ENCODE measurements at places on chromosomes 7 and 10.

DNA sequence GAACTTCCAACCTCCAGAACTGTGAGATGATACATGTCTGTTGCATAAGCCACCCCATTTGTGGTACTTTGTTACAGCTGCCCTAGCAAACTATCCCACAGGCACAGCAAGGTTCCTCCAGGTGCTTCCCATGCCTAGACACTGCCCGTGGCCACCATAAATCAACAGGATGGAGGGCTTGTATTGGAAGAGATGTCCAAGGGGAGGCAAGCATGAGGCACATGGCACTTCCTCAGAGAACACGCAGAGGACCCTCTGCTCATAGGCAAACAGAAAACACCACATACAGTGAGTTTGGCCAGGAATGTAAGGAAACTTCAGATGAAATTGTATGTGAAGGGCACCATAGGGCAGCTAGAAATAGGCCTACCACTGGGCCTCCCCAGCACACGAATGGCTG is 291.1 kb downstream of the GRID1 start:
- no peak for DNase-seq

GRCh38 chr10:120732067-120732466 is 119.1 kb upstream of the WDR11 start:
- DNase-seq: no peak

DNA sequence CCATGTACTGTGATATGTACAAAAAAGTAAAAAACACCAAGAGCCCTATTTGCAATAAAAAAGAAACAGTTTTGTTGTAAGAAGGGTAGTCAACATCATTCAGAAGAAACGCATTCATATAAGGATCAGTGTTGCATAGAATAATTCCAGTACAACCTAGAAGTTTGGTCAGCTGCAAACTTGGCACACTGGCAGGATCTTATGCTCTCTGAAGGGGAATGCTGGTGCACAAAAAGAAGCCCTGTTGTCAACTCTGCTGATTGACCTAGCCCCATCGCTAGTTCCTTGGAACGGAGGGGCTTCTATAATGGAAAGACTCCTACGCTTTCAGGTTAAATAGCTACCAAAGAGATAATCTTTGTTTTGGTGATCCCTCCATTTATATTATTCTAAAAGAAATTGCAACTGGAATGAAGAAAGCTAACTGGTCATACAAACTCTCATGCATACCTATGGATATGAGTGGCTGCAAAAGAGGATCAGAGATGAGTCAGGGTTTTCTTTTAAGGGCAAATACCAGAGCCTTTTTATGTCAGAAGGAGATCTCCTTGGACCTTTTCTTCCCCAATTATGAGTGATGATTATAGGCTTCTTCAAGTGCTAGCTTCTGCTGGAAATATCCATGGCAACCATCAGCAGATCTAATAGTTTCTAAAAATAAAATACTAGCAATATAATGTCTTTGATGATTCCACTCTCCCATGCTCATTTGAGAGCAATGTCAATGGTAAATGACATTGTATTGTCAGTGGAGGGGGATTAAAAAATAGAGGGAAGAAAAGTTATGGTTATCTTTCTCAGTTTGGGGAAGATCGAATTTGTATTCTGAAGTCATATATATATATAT is 312.4 kb upstream of the CACNA2D1 start:
- DNase-seq: no peak

DNA sequence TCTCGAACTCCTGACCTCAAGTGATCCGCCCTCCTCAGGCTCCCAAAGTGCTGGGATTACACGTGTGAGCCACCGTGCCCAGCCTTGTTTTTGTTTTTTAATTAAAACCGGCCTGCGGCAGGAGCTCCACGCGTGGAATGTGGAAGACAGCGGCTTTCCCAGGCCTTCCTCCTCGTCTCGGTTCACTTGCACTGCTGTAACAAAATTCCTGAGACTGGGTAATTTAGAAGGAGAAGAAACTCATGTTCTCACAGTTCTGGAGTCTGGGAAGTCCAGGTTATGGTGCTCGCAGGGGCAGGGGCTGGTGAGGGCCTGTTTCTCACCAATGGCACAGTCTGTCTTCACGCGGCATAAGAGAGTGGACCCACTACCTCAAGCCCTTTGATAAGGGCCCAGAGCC is 14.4 kb upstream of the CRYGN start:
- DNase-seq: no peak

- DNase-seq: no peak
Observed at GRCh38 chr7:105652359-105652993, 71.2 kb upstream of the EFCAB10 start.

GRCh38 chr10:45399113-45399512 is 25.1 kb downstream of the ALOX5 start:
- no peak for DNase-seq

DNA sequence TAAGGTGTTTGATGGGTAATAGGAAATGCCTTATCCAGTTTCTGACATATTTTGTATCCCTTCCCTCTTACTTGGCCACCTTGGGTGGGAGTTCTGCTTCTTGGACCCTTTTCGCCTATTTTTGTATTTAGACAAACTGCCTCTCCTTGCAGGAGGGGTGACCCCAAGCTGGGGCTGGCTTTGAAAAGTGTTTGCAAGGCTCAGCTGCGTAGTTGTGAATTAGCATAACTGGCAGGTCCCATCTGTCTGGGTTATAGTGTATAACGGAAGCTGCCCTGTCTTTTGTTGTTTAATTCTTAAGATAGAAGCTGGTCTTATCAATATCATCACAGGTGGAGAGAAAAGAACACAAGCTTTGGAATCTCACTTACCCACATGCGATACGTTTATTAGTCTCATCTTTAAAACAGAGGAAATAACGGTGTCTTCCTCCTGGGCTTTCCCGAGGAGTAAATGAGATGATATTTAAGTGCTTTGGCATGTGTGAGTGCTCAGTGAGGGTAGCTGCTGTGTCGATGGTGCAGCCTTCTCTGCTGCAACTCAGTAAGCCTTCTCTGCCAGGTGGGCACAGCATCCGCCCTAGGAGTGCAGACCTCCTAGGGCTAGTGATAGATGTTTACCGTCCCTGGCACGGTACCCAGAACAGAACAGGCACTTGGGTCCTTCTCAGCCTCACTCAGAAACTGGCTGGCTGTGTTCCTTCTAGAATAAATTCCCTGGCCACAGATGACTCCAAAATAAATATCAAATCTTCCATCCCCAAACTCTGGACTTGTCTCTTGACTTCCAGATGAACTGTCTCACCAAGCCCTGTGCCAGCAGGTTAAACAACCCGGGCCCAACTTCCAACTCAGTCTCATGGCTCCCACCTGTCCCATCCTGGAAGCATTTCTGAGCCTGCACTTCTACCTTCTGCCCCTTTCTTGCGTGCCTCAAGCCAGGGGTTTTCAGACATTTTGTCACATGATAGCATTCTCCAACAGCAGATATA is 227.3 kb downstream of the GFRA1 start:
- DNase-seq: no peak

GRCh38 chr10:8951440-8952089 is 897.1 kb downstream of the GATA3 start:
- no peak for DNase-seq

- DNase-seq: no peak
Observed at GRCh38 chr10:26711324-26711723, 13.8 kb downstream of the PDSS1 start.

DNA sequence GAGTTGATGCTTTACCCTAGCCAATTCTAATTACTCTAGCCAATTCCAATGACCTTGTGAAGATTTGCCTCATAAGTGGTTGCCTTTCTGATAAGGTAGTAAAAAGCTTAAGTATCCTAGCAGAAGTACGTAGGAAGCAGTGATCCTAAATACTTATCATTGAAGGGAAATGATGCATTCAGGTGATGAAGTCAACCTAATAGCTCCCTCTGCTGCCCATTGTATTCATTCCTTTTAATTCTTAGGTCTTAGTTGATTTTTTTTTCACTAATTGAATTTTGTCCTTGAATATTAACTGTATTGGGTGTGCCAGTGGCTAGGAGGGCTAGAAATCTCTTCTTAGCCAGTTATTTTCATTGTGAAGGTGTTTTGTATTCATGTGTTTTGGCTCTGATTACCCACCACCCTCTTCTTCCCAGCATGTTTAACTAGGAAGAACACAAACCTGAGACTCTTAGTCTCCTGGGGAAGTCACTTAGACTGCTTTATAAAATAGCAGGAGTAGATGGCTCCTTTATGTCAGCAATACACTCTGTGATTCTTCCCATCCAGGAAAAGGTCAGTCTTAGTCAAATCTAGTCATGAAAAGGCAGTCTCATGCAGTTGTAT is 46.3 kb downstream of the PLEKHA8 start:
- no peak for DNase-seq

GRCh38 chr10:120327675-120328074 is 129.4 kb upstream of the PLPP4 start:
- no peak for DNase-seq

DNA sequence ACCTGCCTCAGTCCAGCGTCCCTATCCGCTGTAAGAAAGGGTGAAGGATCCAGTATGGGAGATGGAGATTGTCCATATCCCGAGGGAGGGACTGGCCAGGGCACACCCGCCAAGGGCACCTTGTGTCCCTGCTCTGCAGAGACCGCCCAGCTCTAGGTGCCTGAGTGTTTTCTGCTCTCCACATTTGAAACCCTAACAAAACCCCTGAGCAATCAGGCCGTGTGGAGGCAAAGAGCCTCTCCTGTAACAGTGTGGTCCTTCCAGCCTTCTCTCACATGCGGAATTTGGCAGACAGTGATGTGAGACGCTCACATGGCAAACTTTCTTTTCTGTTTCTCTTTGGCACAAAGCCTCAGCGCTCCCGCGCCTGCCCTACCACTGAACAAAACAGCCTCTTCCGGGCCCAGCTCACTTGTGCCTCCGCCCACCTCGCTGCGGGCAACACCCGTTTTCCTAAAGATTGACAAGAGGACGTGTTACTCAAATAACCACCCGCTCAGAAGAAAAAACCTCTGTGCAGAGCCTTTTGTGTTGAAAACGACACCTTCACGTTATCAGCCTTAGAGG is 514.8 kb downstream of the DNAJB6 start:
- no peak for DNase-seq

- DNase-seq: no peak
Observed at GRCh38 chr7:101066833-101067177, 18.5 kb upstream of the TRIM56 start.

- no peak for DNase-seq
Observed at GRCh38 chr10:99276848-99277486, 41.3 kb upstream of the HPSE2 start.

DNA sequence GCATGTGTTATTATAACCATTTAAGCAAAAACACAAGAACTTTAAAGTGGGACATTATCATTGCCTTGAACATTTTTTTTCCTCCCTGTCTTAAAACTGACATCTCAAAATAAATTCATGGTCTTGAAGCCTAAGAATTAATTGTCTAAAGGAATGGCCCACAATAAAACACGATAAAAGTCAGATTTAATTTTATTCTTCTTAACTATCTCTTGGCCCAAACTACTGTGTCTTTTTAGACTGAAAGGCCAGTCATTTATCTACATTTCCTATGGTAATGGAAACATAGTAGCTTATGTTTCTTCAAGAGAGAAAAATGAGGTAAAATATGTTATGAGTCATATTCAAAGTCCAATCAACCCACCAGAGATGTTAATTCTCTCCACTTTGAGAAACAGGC is 24.4 kb upstream of the ETV1 start:
- DNase-seq: no peak

GRCh38 chr7:151017953-151018420 is 6.3 kb downstream of the ATG9B start:
- DNase-seq: peak; percentile 27

- DNase-seq: no peak
Observed at GRCh38 chr10:16942381-16943078, 125.3 kb upstream of the RSU1 start.

- DNase-seq: no peak
Observed at GRCh38 chr10:84306751-84307384, 21.5 kb upstream of the CCSER2 start.

Data from NCI-H1048 (cell line).